ENCODE measurements at places on chromosomes 11 and 22.

DNA sequence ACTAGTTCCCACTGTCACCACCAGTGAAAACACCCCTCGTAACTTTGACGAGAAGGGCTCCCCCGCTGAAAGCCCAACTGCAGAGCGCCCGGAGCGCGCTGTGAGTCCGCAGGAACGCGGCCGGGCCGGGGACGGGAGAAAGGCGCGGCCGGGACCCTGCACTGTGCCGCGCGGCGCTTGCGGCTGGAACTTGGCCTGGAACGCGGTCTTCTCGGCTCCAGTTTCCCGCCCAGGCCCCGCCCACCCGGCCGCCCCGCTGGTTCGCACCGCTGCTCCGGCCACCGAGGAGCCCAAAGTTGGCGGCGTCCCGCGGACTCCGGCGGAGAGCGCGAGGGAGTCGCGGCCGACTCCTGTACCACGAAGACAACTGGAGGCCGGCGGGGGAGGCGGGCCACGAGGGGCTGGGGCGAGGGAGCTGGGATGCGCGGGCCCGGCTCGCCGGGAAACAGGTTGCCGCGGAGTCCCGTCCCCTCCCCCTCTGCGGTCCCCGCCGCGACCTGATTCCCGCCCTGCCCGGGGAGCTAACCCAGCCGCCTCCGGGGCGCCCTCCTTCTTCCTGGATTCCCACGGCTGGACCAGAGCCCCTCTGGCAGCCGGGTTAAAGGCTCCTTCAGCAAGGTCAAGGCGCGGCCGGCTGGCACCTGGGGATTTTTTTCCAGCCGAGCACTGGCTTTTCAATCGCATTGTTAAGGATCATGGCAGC is 3.4 kb downstream of the TENM4 start:
- no peak for DNase-seq

- DNase-seq, result no peak
These were observed 5.6 kb downstream of the ALX4 start for GRCh38 chr11:44304091-44305025.

DNA sequence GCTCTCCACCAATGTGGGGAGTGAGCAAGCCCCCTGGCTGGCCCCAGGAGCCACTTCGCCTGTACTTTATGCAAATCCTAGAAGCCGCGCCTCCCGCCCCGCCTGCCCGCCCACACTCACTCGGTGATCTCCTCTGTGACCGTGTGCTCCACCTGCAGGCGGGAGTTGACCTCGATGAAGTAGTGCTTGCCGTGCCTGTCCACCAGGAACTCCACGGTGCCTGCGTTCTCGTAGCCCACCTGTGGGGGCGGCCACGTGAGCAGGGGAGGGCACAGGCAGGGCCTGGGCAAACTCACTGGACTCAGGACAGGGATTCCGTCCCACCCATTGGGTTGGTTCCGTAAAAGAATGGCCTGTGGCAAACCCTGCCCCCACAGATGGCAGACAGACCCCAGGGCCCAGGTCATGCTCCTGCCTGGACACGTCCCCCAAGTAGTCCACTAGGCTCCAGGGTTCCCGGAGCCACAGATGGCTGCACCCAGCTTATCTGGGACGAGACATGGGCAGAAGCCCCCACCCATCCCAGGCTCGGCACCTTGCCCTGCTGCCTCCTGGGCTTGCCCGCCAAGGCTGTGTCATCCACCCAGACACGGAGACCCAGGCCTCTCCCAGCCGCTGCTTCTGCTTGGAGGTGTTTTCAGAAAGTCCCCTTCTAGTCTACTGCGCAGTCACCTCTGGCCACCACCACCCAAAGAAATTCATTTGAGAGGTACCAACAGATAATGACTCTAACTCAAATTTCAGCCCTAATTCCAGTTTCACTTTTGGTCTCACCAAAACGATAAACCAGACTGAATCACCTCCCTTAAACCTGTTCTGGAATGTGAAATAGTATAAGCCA is 12.1 kb downstream of the LRFN4 start:
- no peak for DNase-seq

DNA sequence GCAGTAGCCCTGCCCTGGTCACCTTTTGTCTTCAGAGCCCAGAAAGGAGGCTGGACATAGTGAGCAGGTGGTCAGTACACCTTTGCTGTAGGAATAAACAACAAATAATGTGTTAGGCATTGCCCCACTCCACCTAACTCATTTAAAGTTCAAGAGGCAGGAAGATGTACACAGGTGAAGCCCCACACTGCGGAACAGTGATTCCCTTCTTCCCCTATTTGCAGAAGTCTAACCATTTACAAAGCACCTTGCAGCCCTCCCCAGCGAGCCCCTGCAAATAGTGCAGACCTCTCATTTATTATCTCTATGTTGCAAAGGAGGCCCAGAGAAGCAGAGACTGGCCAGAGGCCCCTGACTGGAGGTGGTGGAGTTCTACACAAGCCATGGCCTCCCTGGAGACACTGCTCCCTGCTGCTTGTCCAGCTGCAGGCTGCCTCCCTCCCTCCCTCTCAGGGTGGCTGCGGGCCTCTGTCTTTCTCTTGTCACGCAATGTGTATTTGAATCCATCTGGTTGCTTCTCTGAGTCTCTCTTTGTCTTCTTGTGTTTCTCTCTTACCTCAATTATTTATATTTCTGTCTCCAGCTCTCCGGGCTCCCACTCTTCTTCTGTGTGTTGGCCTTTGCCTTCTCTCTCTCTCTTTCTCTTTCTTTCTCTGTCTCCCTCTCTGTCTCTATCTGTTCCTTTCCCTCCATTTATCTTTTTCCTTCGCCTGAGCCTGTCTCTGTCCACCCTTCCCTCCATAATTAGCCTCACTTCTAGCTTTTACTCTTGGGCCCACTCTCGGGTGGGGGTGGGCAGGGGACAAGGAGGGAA is 59.1 kb upstream of the PRDM11 start:
- DNase-seq, result no peak

- DNase-seq, result no peak
These were observed 20.2 kb upstream of the ST14 start for GRCh38 chr11:130139401-130139800.

DNA sequence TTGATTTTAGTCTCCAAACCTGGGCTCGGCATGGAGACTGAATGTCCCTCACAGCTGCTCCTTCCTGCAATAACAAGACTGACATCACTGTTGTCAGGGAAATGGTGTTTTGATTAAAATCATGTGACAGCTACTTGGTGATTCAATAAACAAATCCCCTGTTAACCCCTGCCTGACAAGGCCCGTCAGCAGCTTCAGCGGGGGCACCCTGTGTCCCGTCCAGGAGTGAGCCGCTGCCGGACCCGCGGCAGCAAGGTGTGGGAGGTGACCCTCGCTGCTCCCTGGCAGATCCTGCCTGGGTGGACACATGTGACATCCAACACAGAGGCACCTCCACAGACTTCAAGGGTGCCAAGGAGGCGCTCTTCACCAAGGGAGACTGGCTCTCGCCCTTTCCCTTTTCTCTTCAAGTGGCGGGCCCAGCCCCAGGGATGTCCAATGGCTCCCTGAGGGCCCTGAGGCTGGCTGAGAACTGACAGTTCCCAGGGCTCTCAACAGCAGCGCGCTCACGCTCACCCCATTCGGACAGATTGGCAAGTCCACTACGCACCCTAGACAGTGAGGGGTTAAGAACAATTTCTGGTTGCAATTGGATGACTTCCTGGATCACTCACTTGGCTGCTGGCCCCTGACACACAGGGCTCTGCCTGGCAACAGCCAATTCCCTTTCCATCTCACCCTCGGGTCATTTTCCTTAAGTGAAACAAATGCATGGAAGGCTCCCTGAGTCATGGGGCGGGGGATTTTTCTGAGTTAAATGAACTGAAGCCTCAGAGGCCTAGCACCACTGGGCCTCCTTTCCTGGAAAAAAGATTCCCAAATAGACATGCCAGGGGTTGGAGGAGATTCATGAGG is 30.7 kb downstream of the PPP2R1B start:
- DNase-seq, result peak; percentile 35

- no peak for DNase-seq
These were observed 47.6 kb downstream of the HEPHL1 start for GRCh38 chr11:94068764-94069163.

DNA sequence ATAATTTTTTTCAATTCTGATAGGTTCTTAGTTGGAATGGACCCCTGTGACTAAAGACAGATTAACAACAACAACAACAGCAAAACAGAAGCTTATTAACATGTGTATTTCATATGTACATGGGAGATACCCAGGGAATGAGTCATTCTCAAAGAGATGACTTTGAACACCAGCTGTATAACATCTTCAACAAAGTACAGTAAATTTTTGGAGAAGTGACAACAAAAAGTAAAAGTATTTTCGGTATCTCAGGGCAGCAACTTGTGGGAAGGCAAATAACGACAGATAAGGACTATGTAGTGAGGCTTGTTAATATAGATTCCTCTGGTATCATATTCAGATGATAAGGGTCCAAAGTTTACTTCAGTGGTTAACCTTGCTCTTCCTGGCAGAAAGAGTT is 573.4 kb upstream of the RAG2 start:
- DNase-seq, result no peak

- DNase-seq, result no peak
These were observed 41.8 kb downstream of the CCDC81 start for GRCh38 chr11:86416494-86416893.

- DNase-seq, result no peak
These were observed 19.7 kb upstream of the DNAJB13 start for GRCh38 chr11:73931039-73931645.

DNA sequence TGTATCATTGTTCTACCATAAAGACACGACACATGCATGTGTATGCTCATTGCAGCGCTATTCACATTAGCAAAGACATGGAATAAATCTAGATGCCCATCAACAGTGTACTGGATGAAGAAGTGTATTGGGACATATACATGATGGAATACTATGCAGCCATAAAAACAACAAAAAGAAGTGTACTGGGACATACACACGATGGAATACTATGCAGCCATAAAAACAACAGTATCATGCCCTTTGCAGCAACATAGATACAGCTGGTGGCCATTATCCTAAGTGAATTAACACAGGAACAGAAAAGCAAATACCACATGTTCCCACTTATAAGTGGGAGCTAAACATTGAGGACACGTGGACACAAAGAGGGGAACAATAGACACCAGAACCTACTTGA is 22.7 kb downstream of the ARL14EP start:
- DNase-seq, result no peak

GRCh38 chr22:27215871-27216270 is 558.5 kb downstream of the MIAT start:
- DNase-seq, result no peak
